ENCODE measurements at places on chromosomes 3 and 15. TPM values are rescaled to one million over a fixed set of nuclear protein-coding genes. Genes with fewer than 3 reads are reported as not detected.

Gene SEMA6D
- total RNA-seq = 6.6 TPM

Gene HCLS1
- total RNA-seq = 0.17 TPM

Gene TLR9
- total RNA-seq = under 0.01 TPM

Gene SGO1
- 9.9 TPM for total RNA-seq

Gene C3orf85
- not detected for total RNA-seq

Gene DUOX1
- under 0.01 TPM for total RNA-seq

Gene CD200
- not detected for total RNA-seq

Gene OR5K4
- total RNA-seq = not detected

Gene THSD4
- 31.3 TPM for total RNA-seq

Gene ANKDD1A
- 9.2 TPM for total RNA-seq

Gene TMC3
- total RNA-seq = not detected

Gene COLQ
- 0.66 TPM for total RNA-seq

Gene KCNMB3
- 0.50 TPM for total RNA-seq

Gene CD86
- total RNA-seq = not detected

Gene CCDC13
- total RNA-seq = 0.29 TPM

Gene SLC2A2
- not detected for total RNA-seq

Gene PTPN23
- total RNA-seq = 33.7 TPM

Gene ITGA11
- total RNA-seq = 8.6 TPM

Gene MESP2
- total RNA-seq = 0.58 TPM

Gene RPL39L
- total RNA-seq = 35.6 TPM

Gene NLGN1
- total RNA-seq = 3.3 TPM

Gene ERICH6
- total RNA-seq = 0.15 TPM

Gene ECE2
- under 0.01 TPM for total RNA-seq

Gene PAK2
- total RNA-seq = 54.0 TPM

Gene GOLGA6A
- total RNA-seq = not detected

Gene LINGO1
- not detected for total RNA-seq

Gene RTP3
- total RNA-seq = not detected

Gene CPEB1
- total RNA-seq = 42.7 TPM

Gene CCR4
- not detected for total RNA-seq

Gene ZNF717
- total RNA-seq = 20.0 TPM

Measured in smooth muscle cell of trachea (primary cell).